ENCODE measurements at places on chromosomes 5 and 9.

- DNase-seq, result no peak
Observed at GRCh38 chr9:34545497-34545896, 22.7 kb upstream of the ENHO start.

DNA sequence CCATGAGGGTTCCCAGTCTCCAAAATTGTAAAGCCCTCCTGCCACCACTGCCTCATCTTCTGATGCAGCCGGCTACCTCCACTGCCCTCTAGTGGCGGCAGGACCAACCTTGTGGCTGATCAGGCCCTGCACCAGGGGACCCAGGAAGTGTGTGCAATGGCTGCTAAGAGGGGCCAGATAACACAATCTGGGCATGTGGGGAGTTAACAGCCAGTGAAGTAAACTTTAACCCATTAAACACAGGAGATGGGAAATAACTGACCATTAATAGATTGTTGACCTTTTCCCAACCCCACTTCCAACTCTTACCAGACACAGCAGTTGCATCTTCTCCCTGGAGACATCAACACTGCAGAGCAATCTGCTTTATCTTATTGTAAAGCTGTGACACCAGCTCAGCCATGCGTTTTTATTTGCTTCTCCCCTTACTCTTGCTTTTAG lies 63.3 kb downstream of the FREM1 start:
- DNase-seq, result peak; percentile 62

- DNase-seq, result no peak
Observed at GRCh38 chr5:84191281-84191680, 193.4 kb downstream of the EDIL3 start.

GRCh38 chr9:75743855-75744254 lies 146.6 kb upstream of the PCSK5 start:
- DNase-seq, result no peak

GRCh38 chr9:115690786-115691496 lies 462.6 kb upstream of the PAPPA start:
- no peak for DNase-seq

- no peak for DNase-seq
Observed at GRCh38 chr5:35660451-35660850, 42.8 kb downstream of the SPEF2 start.

DNA sequence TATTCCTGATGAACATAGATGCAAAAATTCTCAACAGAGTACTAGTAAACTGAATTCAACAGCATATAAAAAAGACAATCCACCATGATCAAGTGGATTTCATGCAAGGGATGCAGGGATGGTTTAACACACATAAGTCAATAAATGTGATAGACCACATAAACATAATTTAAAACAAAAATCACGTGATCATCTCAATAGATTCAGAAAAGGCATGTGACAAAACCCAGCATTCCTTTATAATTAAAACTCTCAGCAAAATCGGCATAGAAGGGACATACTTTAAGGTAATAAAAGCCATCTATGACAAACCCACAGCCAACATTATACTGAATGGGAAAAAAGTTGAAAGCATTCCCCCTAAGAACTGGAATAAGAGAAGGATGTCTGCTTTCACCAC lies 166.9 kb upstream of the TRIM32 start:
- DNase-seq, result no peak

DNA sequence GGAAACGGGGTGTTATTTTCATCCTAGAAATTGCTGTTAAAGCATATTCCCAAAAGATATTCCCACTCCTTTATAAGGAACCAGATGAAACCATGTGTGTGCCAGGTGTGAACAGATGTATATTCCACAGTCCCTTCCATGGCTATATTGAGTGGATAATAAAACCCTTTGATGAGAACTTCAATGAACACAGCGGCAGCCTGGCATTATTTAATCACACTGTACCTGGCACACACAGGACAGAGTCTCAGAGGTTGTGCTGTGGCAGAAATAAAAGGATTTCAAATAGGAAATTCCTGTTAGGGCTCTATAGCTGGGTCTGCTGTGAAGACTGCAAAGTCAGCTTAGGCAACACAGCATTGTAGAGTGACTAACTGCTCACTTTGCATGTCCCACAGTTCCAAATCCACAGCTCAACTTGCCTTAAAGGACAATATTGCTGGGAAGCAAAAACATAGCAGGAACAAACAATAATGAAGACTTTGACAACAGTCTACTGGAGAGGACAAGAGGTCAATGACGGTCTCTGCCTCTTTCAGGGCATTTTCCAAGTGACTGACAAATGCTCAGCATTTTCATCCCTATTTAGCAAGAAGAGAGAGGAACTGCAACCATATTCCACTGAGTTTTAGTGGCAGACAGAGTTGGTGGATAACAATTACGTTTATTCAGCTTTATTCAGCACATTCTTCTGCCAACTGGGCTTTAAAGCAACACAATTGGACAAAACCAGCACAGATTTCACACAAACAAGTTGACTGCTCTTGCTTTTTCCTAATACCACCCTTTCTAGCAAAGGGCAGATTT lies 255.7 kb upstream of the RGMB start:
- no peak for DNase-seq

- no peak for DNase-seq
Observed at GRCh38 chr5:72301557-72301956, 18.5 kb downstream of the MRPS27 start.

- DNase-seq, result no peak
Observed at GRCh38 chr5:160165137-160166068, 46.2 kb upstream of the PWWP2A start.

DNA sequence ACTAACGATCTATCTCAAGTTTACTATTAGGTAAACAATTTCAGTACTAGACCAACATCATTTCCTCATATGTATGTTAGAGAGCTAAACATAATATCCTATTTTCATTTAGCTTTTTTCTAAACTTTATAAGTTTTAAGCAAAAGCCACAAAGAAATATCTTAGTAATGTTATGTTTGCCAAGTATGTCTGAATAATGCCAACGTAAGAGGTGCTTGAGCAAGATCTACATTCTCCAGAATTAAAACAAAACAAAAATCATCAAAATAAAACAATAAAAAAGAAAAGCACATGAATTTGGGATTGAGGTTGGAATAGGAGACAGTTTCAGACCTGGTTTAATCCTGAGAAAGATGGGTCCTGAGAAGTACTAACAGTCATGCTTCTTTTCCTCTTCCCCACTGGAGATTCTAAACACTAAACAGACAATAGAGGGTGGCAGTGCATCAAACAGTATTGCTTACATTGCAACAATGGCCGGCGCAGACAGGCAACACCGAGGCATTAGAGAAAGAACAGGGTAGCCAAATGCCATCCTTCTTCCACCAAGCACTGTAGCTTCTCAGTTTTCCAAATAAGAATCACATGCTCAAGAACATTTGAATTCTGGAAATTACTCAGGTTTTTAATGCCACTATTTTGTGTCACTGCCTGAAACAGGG lies 33.6 kb downstream of the CSNK1A1 start:
- no peak for DNase-seq

DNA sequence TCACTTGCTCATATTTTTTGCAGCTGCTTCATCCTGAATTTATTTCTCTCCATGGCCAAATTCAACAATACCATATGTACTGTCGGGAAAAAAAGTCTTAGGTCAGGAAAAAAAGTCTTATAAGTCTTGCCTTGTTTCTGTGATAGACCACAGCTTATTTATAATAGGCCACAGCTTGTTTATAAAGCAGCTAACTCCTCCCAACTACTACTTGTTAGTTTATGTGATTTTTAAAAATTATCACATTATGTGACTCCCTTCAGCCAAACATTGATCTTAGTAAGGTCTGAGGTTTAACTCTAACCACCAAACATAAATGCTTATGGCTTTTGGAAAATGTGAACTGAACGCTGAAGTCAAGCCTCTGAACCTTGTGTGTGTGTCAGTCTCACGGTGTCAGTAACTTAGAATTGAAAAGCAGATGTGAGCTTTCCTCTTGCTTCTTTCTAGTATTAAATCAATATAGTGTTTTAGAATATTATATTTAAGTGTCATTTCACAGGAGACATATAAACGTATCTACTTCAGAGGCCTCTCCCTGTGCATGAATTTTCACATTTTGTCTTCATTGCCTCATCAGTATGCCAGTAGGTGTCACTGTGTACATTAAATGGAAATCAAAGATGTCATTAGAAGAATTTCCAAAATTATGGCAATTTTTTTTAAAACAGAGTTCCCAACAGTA lies 51.3 kb downstream of the SNX24 start:
- no peak for DNase-seq

DNA sequence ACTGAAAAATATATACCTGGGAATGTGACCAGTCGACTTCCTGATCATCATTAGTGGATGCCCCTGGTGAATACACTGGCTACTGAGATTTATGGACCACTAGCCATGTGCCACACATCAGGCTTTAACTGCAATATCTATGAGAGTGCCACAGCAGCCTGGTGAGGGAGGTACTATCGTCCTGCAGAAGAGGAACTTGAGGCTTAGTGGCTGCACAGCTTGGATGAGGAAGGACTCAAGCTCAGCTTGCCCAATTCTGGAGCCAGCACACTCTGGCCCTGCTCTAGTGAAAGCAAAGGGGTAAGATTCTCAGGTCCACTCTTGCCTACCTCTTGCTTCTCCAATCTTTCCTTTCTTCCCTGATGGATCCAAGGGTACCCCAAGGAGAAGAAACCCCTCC lies 129.3 kb downstream of the ENTREP1 start:
- no peak for DNase-seq

DNA sequence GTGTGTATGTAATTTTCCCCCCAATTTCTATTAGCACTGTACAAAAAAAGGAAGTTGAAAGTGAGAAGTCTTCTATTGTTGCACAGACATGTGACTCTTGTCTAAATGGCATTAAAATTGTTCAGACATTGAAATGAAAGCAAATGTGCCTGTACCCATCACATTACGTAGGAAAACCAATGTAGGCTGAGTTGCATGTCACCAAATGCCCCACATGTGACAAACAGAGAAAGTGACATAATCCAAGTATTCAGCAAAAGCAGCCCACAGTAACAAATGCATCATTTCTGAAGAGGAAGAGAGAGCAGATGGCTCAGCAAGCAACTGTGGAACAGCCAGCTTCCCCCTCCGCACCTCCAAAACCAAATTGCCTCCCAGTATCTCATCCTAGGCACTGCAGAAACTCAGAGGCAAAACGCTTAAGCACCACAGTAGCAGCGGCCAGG lies 161.5 kb upstream of the NR4A3 start:
- DNase-seq, result no peak

DNA sequence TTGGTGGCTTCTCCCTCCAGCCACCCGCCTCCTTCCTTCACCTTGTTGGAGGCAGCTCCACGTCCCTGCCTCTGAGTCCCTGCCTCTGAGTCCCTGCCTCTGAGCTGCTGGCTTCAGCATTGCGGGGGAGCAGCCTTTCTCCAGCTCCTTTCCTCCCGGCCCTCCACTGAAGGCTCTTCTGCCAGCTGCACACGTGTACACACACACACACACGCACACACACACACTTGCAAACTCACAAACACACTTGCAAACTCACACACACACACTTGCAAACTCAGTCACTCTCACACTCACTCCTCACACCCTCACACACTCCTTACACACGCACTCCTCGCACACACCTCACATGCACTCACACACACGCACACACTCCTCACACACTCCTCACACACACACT lies 45.1 kb downstream of the C9orf50 start:
- DNase-seq, result no peak

- no peak for DNase-seq
Observed at GRCh38 chr5:122757285-122757684, 17.6 kb upstream of the SNX2 start.

DNA sequence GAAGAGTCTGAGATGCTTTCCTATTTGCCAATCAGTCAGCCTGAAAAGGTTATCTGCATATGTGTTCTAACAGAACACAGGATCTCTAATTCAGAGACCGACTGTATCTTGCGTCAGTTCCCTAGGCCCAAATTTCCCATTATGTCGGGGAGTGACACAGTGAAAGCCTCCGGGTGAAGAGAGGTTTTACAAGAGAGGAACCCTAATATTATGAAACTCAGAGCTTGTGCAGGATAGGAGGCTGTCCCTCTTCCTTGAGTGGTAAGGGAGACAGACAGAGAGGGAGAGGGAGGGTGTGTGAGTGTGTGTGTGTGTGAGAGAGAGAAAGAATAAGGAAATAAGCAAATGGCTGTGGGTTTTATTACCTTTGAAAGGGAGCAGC lies 1.9 kb downstream of the CD14 start:
- no peak for DNase-seq

DNA sequence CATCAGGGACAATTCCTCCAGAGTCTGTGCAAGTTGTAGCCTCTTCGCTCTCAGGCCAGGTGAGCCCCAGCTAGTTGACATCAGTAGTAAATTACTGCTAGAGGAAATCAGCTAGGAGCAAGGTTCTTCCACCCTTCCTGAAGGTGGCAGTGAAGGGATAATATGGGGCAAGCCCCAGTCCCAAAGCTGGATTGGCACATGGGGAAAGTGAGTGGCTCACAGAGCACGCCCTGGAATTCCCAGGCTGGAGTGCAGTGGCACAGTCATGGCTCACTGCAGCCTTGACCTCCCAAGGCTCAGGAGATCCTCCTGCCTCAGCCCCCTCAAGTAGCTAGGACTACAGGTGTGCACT lies 82.1 kb downstream of the CYFIP2 start:
- DNase-seq, result no peak

DNA sequence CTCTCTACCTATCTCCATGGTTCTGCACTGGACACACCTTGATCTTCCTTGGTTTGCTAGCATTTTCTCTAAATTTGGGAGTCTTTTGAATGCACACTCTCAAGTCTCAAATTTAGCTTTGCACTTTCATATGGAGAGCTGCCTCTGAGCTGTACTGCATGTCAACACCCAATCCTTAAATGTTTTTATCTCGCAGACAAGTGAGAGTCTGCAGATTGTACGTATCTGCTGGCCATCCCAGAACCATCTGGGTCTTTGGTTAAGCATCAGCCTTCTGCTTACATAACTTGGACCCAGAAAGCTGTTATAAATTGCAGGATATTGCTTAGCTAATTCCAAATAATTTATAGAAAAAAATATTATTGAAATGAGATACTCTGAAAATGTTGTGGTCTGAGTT lies 111.4 kb upstream of the GRAMD2B start:
- DNase-seq, result no peak

DNA sequence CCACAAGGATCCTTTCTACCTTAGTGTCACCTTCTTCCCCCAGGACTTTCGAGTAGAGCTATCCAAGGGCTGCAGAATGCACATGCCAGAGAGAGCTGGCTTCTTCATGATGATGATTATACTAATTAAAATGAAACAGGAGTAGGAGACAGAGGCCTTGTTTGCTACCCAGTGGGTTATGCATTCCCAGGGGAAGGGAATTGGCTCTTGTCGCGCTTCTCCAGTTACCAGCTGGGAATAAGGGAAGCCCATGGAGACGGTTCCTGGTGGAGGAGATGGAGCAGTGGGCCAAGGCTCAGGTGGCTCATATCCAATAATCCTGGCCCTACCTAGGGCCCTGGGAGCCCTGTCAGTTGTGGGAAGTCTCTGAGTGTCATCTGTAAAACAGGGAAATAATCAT lies 65.1 kb downstream of the WWC1 start:
- no peak for DNase-seq

- DNase-seq, result no peak
Observed at GRCh38 chr9:89006267-89006666, 15.0 kb downstream of the S1PR3 start.

DNA sequence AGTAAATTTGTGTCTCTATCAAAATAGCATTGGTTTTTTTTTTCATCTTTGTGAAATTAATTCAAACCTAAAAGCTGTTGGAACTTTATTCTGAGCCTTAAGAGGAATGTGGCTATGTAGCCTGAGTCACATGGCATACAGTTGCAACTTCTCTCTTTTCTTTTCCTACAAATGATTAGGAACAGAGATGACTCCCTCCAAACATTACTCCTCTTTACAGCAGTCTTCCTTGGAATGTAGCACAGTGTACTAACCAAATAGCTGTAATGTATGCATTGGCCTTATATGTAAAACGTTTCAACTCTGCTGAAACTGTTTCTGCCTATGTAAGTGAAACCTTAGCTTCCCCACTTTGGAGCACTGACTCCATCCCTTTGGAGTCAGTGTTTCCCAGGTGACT lies 100.9 kb upstream of the MAP1B start:
- DNase-seq, result no peak
